ENCODE measurements at places on chromosomes 1 and 21.

DNA sequence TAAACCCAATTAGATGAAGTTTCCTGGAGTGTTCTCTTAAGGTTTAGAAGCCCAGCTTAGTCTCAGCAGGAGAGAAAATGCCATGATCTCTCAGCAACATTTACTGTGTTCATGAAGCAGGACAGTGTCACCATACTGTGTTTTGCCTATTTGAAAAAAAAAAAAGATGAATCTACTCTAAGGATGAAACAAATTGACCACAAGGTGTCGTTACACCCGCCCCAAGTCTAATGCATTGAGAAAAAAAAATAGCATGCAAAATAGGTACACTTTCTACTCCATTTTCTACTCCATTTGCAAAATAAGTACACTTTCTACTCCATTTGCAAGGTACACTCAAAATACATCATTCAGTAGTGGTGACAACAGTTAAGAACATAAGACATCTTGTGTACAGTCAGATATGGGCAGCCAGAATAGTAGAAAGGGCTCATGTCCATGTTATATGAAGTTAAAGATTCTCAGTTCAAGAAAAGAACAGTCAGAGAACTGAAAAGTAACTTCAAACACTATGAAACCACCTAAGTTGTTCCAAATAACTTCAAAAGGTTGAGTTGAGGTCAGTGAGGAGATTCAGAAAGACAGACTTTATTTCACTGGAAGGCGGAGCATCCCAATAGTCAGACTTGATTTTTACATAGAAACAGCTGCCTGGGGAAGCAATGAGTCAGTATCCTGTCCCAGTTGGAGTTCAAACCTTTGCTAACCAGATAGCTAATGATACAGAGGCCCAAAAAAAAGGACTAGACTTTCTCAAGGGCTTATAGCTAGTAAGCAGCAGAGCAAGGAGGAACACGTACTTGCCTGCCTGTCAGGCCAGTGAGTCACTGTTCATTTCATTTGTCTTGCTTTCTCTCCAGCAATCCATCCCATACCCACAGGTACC lies 13.3 kb downstream of the PLPPR5 start:
- peak; percentile 76 for DNase-seq

- no peak for DNase-seq
Observed at GRCh38 chr1:171910786-171911185, 69.5 kb downstream of the DNM3 start.

DNA sequence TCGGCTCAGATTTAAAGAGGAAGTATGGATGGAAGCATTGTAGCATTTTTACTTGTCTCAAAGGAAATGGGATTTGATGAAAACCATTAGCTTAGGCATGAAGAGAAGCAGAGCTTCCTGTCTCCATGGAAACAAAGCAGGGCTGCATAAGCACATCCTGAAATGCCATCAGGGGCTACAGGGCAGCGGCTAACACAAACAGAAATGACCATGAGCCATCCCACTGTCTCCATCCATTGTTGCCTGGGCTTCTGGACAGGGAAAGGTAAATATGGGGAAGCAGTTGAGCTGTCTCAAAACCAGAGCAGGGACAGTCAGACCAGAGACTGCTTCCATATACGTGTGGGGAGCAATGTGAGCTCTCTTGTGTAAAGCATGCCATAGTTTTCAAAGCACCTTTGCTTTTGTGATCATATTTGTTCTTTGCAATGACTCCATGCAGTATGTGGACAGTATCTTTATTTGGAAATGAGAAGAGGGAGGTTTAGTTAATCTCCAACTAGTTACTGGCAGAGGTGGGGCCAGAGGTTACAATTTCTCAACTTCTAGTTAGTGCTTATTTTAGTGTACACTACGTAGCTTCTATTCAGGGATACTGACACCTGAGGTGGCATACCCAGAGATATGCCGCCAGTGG lies 176.1 kb downstream of the CACNA1E start:
- DNase-seq = no peak

DNA sequence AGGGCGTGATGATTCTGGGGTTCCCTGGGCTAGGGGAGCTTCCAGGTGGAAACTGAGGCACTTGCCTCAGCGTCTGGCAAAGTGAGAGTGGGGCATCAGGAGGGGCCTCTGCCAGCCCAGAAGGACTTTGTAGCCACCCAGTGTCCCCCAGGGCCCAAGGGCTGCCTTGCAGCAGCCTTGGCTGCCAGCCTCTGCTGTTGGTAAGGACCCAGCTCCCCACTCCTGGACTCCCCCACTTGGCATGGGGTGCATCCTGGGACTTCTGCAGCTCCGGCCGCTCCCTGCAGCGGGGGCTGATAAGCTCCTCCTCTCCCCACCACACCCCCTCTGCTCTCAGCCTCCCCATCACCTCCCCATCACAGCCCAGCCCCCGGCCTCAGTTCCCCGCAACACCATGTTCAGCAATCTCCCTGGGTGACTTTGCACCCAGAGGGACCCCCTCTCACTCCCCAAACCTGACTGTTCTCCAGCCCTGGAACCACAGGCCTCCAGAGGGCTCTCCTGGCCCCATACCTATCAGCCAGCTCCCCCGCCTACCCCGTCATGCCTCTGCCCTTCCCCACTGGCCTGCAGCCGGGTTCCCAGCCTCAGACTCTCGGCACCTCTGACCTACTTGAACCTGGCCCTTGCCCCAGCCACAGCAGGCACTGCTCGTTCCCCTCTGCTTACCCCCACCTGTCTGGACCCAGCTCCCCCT lies 113.0 kb downstream of the CRYAA start:
- DNase-seq = no peak

DNA sequence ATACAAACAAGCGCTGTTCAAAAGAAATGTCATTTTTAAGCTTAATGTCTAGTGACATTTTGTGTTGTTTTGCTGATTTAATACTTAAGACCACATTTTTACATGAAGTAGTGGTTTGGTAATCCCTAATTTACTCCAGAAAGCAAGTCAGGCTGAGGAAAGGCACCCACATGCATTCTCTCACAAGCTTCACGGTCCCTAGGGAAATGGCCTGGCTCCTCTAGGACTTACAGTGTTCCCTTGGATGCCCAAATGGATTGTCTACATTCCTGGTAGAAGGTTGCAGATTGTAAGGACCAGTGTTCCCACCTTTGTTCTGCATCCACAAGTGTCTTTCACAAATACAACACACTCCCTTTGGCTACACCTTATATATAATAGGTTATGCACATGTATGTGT lies 9.5 kb downstream of the GPSM2 start:
- no peak for DNase-seq

DNA sequence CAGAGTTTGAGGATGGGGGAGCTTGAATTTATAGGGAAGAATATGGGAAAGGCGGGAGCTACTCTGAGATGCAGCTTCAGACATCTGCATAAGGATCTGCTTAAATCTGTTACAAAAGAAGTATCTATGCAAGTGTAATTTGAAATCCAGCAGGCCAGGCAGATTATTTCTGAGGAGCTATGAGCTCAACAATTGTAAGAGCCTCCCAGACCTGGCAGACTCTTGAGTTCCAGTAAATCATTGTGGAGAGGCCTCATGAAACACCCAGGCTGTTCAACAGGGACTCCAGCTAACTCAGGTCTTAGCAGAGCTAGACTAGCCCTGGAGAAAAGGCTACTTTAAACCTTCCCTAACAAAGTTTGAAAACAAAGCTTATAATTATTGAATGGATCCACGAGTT lies 647.5 kb upstream of the CHRM3 start:
- DNase-seq = no peak

- no peak for DNase-seq
Observed at GRCh38 chr1:3986686-3987218, 86.7 kb upstream of the C1orf174 start.

DNA sequence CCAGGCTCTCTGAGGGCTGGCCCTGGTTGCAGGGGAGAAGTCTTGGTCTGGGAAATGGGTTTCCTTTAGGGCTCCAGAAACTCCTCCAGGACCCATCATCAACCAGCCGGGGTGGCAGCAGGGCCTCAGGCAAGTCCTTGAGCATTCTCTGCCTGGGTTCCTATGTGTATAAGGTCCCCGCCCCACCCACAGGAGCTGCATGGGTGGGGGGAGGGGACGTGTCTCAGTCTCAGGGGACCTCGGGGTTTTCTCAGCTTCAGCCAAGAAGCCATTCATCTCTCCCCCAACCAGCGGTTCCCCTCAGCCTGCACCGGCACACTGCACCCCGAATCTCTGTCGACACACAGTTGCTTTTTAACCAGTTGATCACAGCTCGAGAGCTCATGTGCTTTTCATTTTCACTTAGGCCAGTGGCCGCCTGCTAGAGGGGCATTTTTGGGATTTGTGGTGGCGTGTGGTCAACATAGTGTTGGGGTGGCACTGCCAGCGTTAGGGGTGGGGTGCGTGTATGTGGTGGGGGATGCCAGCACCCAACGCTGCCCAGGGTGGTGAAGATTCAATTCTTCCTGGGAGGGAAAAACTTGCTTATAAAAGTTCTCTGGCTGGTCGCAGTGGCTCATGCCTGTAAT lies 6.5 kb downstream of the RUNX3 start:
- DNase-seq = no peak

DNA sequence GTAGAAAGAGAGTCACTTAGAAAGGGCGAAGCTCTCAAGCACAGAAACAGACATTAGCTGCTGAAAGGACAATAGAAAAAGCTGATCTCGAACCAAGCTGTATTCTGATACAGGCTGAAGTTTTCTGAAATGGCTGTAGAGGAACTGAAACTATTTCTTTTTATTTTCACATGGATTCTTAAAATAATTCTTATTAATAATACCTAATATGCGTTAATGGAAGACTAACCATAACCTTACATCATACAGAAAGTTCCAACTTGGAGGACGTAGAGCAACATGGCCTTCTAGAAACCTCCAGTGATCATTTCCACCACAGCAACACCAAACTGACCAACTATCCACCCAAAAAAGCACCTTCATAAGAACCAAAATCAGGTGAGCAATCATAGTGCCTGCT lies 52.8 kb upstream of the ACADM start:
- no peak for DNase-seq

DNA sequence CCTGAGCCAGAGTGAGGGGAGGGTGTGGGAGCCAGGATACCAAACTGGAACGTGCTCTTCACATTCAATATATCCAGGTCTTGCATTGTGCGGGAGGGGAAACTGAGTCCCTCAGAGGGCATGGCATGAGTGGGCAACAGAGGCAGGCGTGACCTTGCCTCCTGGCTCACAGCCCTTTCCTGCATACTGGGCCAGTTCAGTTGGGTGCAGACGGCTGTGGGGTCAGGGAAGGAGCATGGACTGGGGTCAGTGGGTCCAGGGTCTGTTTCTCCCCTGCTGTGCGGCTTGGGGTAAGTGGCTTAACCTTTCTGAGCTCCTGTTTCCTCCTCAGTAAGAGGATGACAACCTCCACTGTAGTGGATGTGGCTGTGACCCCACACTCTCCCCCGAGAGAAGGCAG lies 16.6 kb downstream of the SERINC2 start:
- no peak for DNase-seq

GRCh38 chr1:156134716-156135435 lies 18.5 kb upstream of the SEMA4A start:
- DNase-seq = no peak

DNA sequence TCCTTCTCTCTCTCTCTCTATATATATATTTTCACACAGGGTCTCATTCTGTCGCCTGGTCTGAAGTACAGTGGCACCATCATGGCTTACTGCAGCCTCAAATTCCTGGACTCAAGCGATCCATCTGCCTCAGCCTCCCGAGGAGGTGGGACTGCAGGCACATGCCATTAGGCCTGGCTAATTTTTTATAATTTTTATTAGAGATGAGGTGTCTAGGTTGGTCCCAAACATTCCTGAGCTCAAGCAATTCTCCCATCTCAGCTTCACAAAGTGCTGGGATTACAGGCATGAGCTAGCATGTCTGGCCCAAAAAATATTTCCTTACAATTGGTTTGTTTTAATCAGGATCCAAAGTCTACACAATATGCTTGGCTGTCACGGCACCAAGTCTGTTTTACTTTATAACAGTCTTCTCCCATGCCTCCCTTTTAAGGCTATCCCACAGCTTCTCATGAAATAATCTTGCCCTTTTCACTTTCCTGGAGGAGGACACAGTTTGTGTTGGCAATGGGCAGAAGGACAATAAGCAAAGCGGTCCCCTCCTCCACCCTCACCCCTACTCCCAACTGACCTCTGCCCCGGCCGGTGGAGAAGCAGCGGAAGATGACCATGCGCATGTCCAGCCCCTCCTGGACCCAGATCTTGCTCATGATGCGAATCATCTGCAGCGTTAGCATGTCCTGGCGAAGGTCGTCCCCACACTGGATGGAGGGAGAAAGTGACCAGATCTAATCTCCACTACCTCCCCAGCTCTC lies 28.2 kb upstream of the PPP1R15B start:
- no peak for DNase-seq

- no peak for DNase-seq
Observed at GRCh38 chr1:234244482-234244881, 128.8 kb upstream of the COA6 start.

- no peak for DNase-seq
Observed at GRCh38 chr1:162353078-162353477, 23.6 kb downstream of the SPATA46 start.
